A172 (cell line): ENCODE measurements at places on chromosomes 4 and X. TPM values are rescaled to one million over a fixed set of nuclear protein-coding genes. Genes with fewer than 3 reads are reported as not detected.

DNA sequence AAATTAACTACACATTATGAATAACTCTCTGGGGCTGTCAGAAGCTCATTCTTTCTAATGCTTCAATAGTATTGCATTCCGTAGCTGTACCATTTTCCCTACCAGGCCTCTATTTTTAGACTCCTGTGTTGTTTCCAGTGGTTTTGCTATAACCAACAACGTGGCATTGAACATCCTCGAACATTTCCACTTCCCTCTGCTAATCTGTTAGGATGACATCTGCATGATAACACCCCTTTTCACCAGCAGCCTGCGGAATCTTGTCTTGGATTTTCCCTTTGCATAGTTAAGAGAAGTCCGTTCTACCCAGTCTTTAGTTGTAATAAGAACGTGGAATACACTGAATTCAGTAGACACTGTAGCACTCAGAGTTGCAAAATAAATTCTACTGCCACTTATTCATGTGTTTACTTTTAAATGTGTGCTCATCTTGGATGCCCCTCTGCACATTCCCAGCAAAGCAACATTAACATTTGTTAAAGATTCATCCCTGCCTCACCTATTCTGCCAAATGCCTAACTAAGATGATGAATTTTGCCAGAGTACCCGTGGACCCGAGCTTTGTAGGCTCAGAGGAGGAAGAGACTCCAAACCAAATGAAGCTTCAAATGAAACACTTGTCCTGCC lies 55.6 kb downstream of the SEL1L3 start:
- DNase-seq, result no peak

P2RY8 gene
- not detected in 2 replicates for total RNA-seq

MAGEA11 gene
- not detected in 2 replicates for total RNA-seq

GRCh38 chrX:48831909-48832291 lies 3.5 kb downstream of the PCSK1N start:
- no peak for DNase-seq

GRCh38 chr4:85488416-85488815 lies 13.5 kb downstream of the ARHGAP24 start:
- no peak for DNase-seq

DNA sequence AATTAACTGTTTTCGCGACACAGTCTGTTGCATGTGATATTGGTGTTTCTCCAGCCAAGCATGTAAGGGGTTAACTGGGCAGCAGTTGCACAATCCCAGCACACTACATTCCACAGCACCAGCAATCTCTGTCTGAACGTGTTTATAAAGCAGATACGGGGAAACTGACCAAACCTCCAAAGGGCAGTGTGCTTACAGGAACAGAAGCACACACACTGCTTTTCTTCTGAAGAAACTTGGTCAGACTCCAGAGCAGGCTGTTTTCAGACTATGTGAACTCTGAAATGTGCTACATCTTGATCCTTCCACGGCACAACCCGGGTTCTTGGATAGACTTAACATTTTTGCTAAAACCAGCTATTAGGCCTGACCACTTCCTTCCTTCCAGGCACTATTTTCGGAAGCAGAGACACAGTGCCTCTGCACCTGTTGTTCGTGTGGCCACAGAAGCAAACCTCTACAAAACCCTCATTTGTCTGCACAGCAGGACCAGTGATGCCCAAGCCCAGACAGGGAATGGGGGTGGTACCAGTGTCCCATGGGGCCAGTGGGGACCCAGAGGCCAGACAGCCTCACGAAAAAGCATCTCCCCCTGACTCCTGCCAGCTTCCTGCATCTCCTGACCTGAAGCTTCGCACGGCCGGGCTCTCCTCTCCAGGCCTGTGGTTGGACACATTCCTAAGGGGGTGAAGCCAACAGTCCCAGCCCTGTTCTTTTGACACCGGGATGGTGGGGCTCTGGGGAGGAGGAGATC lies 90.1 kb downstream of the IRF2 start:
- peak; percentile 68 for DNase-seq

DNA sequence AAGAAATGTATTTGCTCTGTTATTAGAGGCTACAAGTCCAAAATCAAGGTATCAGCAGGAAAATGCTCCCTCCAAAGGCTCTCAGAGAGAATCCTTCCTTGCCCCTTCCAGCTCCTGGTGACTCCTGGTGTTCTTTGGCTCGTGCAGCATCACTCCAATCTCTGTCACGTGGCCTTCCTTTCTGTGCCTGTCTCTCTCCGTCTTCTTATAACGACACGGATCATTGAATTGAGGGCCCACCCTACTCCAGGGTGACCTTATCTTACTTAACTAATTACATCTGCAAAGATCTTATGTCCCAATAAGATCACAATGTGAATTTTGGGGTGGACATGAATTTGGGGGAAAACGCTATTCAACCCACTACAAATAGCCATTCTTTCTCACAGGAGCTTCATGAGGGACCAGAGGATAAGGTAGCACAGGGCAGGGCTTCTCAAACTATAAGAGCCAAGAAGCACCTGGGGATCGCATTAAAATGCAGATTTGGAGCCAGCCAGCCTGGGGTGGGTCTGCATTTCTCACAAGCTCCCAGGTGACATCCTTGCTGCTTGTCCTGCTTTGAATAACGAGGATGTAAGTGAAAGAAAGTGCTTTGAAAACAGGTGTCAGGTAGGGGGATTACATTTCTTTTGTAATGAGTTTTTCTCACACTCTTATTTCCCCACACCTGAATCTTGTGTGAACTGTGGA lies 41.9 kb upstream of the APLN start:
- no peak for DNase-seq

RAPGEF2 gene
- total RNA-seq, result 27.0 and 30.0 TPM in 2 replicates

RLIM gene
- 53.3 and 59.2 TPM in 2 replicates for total RNA-seq

GRCh38 chrX:95145848-95146490 lies 1472.0 kb downstream of the FAM133A start:
- DNase-seq, result no peak

- DNase-seq, result no peak
Observed at GRCh38 chr4:53037892-53038291, 175.8 kb downstream of the RASL11B start.

PRKG2 gene
- total RNA-seq, result 0.02 and 0.05 TPM in 2 replicates

MAGEA2B gene
- 0.77 TPM in 1 of 2 replicates, not detected in the other for total RNA-seq

JADE3 gene
- total RNA-seq, result 3.7 and 5.6 TPM in 2 replicates

GRCh38 chr4:138875891-138876608 lies 139.5 kb upstream of the NOCT start:
- DNase-seq, result peak; percentile 91

DNA sequence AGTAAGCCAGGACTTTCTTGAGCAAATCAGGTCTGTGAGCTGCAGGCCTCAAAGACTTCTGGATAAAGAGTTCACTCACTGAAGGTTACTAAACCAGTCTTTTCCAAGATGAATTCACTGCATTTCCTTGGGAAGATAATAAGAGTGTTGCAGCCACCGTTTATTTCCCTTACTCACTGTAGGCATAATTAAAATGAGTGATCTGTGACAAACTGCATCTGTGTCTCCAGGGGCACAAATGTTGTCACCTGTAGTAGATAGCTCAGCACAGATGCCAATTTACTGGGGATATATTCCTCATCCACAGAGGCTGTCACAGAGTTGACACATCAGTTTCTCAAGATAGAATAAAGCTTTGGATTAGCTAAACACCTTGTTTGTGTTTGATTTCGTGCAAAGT lies 580.2 kb downstream of the SPRY1 start:
- no peak for DNase-seq

DNA sequence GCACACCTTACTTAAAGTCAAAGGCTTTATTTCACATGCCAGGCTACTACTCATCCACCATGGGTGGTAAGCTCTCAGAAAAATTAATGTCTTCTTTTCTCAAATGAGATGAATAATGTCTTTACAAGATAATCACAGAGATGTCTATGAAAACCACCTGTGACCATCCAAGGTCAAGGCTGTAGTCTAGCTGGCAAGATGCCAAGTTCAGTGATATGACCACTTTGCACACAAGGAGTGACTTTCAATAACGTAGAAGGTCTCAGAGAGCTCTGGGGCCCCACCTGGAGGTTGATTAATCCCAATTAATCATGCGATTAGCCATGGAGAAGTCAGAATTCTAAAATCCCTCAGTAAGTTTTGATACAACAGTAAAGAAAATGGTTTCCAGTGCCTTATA lies 20.5 kb downstream of the ANOS1 start:
- DNase-seq, result no peak

DNA sequence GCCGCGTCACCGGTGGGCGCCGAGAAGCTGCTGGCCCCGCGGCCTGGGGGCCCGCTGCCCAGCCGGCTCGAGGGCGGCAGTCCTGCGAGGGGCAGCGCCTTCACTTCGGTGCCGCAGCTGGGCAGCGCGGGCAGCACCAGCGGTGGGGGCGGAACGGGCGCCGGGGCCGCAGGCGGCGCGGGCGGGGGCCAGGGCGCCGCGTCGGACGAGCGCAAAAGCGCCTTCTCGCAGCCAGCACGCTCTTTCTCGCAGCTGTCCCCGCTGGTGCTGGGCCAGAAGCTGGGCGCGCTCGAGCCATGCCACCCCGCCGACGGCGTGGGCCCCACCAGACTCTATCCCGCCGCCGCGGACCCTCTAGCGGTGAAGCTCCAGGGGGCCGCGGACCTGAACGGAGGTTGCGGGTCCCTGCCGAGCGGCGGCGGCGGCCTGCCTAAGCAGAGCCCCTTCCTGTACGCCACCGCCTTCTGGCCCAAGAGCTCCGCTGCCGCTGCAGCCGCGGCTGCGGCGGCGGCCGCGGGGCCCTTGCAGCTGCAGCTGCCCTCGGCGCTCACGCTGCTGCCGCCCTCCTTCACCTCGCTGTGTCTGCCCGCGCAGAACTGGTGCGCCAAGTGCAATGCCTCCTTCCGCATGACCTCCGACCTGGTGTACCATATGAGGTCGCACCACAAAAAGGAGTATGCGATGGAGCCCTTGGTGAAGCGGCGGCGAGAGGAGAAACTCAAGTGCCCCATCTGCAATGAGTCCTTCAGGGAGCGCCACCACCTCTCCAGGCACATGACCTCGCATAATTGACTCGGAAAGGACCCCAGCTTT lies 5.6 kb downstream of the PRDM8 start:
- no peak for DNase-seq

TBC1D9 gene
- 26.5 and 29.4 TPM in 2 replicates for total RNA-seq

- no peak for DNase-seq
Observed at GRCh38 chr4:33162122-33162521, 2442.0 kb downstream of the PCDH7 start.

SLIT2 gene
- total RNA-seq, result 14.6 and 16.8 TPM in 2 replicates

DNA sequence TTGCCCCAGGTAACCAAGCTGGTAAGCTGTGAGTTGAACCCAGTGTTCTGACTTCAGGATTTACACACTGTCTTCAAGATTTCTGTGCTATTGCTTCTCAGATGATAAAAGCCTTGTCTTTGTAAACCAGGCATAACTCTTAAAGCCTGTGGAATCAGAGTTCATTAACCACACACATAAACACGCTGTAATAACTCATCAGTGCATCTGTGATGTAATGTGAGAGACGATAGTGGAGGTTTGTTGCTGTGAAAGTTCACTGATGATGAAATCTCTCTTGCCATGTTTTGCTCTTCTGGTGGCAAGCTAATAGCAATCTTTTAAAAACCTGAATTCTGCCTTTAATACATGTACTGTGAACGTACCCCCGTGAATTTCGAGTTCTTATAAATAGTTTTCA lies 41.5 kb downstream of the CLCN4 start:
- DNase-seq, result no peak

DNA sequence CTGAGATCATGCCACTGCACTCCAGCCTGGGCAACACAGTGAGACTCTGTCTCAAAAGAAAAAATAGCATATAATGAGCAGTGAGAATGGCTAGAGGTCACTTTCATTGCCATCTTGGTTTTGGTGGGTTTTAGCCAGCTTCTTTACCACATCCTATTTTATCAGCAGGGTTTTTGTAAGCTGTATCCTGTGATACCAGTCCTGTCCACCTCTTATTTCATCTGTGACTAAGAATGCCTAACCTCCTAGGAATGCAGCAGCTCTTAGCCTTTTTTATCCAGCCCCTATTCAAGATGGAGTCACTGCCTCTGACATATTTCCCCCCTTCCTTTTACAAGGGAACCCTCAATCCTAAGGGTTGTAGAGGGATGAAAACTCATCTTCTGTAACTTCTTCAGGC lies 26.1 kb upstream of the IGFBP7 start:
- peak; percentile 84 for DNase-seq

COL4A6 gene
- total RNA-seq, result 0.03 and 0.24 TPM in 2 replicates

CENPVL1 gene
- not detected in 2 replicates for total RNA-seq

GRCh38 chr4:103008875-103009729 lies 10.4 kb downstream of the SLC9B1 start:
- DNase-seq, result peak; percentile 64

DNA sequence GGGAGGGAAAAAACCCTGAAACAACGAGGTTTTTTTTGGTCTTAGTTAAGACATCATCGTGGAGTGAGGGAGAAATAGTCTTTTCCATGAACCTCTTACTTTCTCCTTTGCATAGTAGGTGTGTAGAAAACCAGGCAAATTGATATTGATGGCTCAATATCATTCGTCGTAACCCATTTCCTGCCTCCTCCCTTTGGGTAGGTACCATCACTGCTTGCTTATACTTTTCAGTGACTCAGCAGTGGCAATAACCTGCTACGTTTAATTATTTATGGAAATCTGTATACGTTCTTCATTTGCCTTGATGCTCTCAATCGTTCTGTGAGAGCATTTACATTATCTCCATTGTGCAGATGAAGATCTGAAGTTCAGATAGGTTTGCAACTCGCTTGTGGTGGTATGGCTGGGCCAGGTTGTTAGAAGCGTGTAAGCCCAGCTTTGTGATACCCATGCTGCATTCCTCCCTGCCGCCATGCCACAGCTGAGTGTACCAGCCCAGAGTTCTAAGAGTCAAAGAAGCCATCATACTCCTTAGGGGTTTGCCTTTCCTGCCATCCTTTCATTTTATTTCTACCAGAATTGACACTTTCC lies 212.9 kb downstream of the ARHGAP10 start:
- no peak for DNase-seq

S100P gene
- total RNA-seq, result not detected in 2 replicates

DNA sequence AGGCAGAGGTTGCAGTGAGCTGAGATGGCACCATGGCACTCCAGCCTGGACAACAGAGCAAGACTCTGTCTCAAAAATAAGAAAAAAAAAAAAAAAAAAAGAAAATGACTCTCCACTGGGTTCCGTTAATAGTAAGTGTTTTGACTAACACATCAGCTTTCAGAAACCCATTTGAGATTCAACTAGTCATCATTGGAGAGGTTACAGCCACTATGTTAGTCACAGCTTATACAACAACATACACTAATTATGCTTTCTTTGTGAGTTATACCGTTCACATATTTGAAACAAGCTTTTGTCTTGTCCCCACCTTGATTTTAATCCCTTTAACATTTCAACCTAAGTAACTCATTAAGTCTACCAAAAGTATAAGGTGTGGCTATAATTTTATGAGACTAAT lies 48.2 kb downstream of the HADH start:
- DNase-seq, result no peak

PDLIM3 gene
- total RNA-seq, result 6.0 and 10.3 TPM in 2 replicates

GRCh38 chrX:51860679-51861078 lies 32.7 kb upstream of the MAGED1 start:
- peak; percentile 29 for DNase-seq

DNA sequence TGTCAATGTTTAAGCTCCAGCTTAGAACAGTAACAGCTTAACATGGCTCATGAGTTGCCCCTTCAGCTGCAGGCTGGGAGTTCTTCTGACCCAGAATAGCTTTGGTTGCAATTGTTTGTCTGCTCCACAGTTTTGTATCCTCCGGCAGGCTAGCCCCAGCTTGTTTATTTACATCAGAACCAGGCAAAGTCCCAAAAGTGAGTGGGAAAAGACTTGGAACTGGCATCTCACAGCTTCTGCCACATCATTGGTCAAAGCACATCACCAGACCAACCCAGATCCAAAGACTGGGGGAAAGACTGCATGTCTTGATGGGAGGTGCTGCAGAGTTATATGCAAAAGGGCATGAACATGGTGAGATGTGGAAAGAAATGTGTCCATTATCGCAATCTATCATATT lies 231.2 kb upstream of the CPEB2 start:
- no peak for DNase-seq
